Stimulated activated CD8-positive, alpha-beta memory T cell treated with anti-CD3 and anti-CD28 coated beads, Interleukin-7, amount 100 ng/mL, for 4 hours (primary cell): ENCODE measurements at places on chromosomes 3 and 15.

GRCh38 chr3:186965141-186965879 is 35.0 kb downstream of the ST6GAL1 start:
- no peak for DNase-seq

- no peak for DNase-seq
These were observed 106.6 kb downstream of the ARPP21 start for GRCh38 chr3:35745802-35746484.

GRCh38 chr15:92383519-92384324 is 10.0 kb upstream of the ST8SIA2 start:
- DNase-seq, result no peak

DNA sequence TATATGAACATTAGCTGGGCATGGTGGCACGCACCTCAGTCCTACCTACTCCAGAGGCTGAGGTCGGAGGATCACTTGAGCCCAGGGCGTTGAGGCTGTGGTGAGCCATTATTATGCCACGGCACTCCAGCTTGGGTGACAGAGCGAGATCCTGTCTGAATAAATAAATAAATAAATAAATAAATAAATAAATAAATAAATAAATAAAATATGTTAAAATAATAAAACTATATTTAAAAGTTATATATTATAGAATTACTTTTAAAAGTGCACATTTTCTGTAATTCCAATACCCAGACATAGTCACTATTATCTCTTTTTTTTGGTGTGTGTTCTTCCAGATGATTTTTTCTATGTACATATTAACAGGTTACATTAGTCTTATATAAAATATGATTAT is 382.0 kb upstream of the ROBO2 start:
- no peak for DNase-seq

GRCh38 chr15:28878209-28878608 is 7.6 kb upstream of the APBA2 start:
- DNase-seq, result no peak

GRCh38 chr3:153785901-153786300 is 335.3 kb upstream of the ARHGEF26 start:
- no peak for DNase-seq

GRCh38 chr3:16050641-16051467 is 123.6 kb upstream of the GALNT15 start:
- DNase-seq, result no peak

GRCh38 chr3:12727481-12727880 is 31.6 kb downstream of the TMEM40 start:
- DNase-seq, result no peak

DNA sequence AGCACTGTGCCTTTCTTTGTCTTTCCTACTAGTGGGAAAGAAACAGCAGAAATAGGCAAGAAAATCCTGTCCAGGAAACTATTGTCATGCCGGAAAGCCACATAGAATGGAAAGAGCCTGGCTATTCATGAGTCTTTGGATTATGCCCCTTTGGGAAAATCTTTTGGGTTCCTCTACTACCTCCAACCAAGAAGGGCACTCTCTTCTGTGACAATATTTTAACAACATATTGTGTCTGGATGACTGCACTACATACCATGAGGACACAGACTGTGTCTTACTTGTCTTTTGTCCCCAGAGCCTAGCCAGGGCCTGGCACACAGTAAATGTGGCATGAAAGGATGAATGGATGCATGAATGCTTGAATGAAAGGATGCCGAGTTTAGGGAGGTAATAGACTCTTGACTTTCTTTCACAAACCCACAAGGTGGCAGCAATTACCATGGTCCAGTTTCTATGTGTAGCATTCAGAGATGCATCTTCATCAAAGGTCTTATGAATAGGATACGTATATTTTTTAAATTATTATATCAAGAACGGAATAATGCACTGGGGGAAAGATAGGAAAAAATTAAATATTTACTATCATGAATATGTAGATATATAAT is 30.3 kb downstream of the ARL14 start:
- peak; percentile 5 for DNase-seq

DNA sequence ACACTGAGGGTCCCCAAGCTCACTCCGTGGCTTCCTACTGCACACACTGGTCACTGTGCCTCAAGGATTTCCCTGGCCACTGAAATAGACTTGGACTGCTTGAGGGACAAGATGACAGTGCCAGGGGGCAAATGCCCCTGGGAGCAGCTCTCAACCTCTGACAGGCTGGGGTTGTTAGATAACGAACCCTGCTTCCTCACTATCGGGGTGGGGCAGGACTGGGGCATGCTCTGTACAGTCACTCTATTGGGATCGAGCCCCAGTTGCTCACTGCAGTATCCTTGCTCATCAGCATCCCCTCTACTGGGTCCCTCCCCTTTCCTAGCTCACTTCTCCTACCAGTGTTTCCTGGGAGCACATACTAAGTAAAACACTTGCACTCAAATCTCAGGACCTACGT is 610.8 kb downstream of the NTRK3 start:
- DNase-seq, result no peak

DNA sequence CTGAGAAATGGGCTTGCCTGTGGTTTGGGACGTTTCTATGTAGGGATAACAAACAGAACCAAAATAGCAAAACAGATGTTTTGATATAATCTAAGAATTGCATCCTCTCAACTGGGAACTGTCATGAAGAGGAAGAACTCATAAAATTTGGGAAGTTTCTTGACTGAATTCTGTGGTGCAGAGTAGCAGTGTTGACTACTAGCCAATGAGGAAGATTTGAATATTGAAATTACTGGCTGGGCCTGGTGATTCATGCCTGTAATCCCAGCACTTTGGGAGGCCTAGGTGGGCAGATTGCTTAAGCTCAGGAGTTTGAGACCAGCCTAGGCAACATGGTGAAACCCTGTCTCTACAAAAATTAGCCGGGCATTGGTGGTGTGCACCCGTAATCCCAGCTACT is 42.2 kb downstream of the ZNF609 start:
- no peak for DNase-seq

DNA sequence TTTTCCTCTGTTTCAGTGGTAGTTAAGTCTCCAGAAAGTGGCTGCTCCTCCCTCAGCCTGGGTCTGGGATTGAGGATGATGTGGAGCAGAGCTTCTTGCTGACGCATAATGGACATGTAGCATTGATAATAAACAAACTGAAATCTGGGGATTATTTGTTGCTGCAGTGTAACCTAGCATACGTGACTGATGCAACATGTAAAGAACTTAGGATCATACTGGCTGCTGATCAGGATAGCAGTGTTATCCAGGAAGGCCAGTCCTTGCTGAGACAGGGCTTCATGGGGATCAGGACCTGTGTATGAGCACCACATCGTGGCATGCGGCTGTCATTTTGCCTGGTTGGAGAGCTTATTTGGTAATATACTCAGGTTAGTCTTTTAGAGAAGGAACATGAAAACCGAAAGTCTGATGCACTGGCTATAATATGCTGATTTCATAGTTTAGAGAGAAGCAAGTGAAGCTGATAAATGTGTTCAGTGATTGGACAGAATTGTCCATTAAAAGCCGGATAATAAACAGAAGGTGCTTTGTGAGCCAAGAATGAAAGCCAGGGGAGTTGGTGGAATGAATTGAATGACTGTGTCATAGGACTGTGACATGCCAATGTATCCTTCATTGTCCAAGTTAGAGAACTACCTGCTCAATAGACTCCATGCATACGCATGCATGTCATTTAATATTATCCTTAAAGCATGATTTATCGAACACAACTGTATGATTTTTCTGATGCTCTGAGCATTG is 4.1 kb downstream of the MINAR1 start:
- no peak for DNase-seq

GRCh38 chr3:196207833-196208607 is 3.2 kb downstream of the ZDHHC19 start:
- peak; percentile 27 for DNase-seq

- DNase-seq, result no peak
These were observed 53.3 kb upstream of the SNRK start for GRCh38 chr3:43233062-43233461.

DNA sequence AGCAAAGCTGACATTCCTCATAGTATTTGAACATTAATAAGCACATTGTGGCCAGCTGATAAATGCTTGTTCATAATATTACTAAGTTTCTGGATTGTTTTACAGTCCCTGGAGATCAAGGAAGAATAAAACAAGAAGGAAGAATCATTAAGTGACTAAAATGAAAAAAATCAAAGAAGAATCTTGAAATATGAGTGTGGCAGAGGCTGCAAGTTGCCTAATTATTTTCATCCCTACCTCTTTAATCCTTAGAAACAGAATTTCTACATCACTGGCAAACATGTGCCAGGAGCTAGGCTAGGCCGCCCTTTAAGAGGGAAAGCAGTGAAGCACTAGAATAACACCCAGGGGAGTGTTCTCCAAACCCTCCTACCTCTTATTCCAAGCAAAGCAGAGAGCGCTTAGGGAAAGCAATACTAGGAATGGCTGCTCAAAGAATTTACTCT is 98.9 kb downstream of the MAGI1 start:
- no peak for DNase-seq

DNA sequence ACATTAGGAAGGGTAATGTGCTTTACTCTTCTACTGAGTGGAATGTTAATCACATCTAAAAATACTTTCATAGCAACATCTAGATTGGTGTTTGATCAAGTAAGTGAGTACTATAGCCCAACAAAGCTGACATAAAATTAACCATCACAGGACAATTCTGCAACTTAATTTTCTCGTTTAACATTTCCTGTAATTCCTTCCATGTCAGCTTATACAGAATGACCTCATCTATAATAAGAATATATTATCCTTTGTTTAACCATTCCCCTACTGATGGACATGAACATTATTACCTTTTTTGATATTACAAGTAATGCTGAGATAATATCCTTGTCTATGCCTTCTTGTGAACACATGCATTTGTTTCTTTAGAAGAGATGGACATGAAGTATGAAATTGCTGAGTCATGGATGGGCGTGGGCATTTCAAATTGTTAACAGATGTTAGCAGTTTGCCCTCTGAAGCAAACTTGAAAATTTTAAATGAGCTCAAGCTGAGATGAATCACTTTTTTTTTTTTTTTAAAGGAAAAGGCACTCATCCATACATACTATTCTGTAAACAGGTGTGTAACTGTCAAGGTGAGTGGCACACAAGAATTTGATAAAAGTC is 85.1 kb downstream of the OXNAD1 start:
- no peak for DNase-seq

- DNase-seq, result no peak
These were observed 21.4 kb downstream of the BTLA start for GRCh38 chr3:112477891-112478290.

GRCh38 chr3:126312341-126312740 is 44.9 kb downstream of the KLF15 start:
- DNase-seq, result no peak

DNA sequence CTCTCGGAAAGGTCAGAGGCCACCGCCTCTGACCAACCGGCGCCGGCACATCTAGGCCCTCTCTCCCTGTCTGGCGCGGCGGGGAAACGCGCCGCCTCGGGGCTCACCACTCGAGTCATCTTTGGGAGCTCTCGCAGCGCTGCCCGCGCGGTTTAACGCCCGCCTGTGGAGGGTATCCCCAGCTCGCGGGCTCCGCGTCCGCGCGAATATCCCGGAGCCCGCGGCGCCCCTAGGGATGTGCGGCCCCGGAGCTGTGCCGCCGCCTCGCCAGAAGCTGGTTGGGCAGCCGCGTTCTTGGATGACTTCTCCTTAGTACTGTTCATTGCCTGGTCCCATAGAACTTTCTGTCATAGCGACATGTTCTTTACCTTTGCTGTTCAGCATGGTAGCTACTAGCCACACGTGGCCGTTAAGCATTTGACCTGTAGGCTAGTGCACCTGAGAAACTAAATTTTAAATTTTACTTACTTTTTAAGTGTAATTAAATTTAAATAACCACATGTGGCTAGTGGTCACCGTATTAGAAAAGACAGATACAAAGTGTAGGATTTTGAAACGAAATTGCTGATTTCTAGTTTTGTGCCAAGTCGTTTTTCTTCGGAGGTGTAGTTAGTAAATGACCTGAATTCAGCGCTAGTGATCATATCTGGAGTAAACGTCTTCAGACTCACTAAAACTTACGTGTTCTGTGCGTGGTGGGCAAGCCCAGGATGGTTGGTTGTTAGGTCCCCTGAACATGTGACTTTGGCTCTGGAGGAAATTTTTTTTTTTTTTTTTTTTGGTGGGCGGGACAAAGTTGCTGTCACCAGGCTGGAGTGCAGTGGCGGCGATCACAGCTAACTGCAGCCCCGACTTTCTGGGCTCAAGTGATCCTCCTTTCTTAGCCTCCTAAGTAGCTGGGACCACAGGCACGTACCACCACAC is 835 bp downstream of the ARIH2 start:
- DNase-seq, result no peak

GRCh38 chr3:177102553-177102952 is 94.7 kb downstream of the TBL1XR1 start:
- DNase-seq, result no peak

DNA sequence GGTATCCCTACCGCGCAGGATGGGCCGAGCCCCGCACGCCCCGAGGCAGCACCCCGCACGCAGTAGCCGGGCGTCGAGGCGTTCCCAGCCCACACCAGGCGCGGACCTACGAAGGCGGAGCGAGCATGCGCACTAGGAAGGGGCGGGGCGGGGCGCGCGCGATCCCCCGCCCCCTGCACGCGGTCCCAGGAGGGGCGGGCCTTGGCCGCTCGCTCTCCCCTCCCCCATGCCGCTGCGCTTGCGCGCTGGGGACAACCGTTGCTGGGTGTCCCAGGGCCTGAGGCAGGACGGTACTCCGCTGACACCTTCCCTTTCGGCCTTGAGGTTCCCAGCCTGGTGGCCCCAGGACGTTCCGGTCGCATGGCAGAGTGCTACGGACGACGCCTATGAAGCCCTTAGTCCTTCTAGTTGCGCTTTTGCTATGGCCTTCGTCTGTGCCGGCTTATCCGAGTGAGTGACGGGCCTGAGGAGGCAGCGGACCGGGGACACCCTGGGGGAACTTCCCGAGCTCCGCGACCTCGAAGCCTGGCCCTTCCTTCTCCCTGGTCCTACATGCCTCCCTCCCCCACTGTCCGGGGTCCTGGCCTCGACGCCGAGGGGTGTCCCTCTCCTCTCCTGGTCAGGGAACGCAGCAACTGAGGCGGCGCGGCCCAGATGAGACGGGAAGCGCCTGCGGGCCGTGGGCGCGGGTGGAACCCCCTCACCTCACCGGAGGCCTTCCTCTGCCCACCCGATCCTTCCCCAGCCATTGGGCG is at the start of gene SPESP1:
Gene SPESP1 (plus strand): TSS at position 258 of the 755 bp plus-strand sequence. CDS start 129 bp downstream, at position 387.
- DNase-seq, result peak; percentile 4

- DNase-seq, result no peak
These were observed 26.0 kb downstream of the DTWD1 start for GRCh38 chr15:49646891-49647290.

- no peak for DNase-seq
These were observed 115.9 kb upstream of the EPHA3 start for GRCh38 chr3:88991496-88991895.

GRCh38 chr3:38354588-38355330 is 8.2 kb downstream of the XYLB start:
- DNase-seq, result no peak

- no peak for DNase-seq
These were observed 34.7 kb upstream of the CRTC3 start for GRCh38 chr15:90495067-90495466.

- no peak for DNase-seq
These were observed 287.3 kb downstream of the XXYLT1 start for GRCh38 chr3:194983620-194984019.

GRCh38 chr15:42136513-42136912 is 19.9 kb downstream of the PLA2G4F start:
- no peak for DNase-seq

- DNase-seq, result no peak
These were observed 251.7 kb downstream of the WNT5A start for GRCh38 chr3:55235416-55235815.
